Stomach (tissue), 19 donors: ENCODE measurements at places on chromosomes 12 and 14. TPM values are rescaled to one million over a fixed set of nuclear protein-coding genes. Genes with fewer than 3 reads are reported as not detected.

The LRRC10 gene
- not detected for total RNA-seq

The TMEM132C gene
- total RNA-seq, result 0.58 TPM

The CCDC77 gene
- 2.2 TPM for total RNA-seq

The TMCC3 gene
- 0.58 TPM for total RNA-seq

The RNF212B gene
- not detected for total RNA-seq

The RDH12 gene
- 9.9 TPM for total RNA-seq

The CD163 gene
- total RNA-seq, result 52.5 TPM

The CSRP2 gene
- total RNA-seq, result not detected
